Colonic mucosa (tissue), 4 donors: ENCODE measurements at places on chromosomes 6 and 20. TPM values are rescaled to one million over a fixed set of nuclear protein-coding genes. Genes with fewer than 3 reads are reported as not detected.

The MEI4 gene
- total RNA-seq: not detected

- no peak for DNase-seq
Measured at GRCh38 chr6:132400555-132400882, 756 bp downstream of the MOXD1 start.

The PRDM13 gene
- not detected for total RNA-seq

The VSX1 gene
- not detected for total RNA-seq

The RHAG gene
- not detected for total RNA-seq

GRCh38 chr6:148990403-148990802 lies 243.6 kb downstream of the UST start:
- DNase-seq: no peak

The CLPSL2 gene
- not detected for total RNA-seq

DNA sequence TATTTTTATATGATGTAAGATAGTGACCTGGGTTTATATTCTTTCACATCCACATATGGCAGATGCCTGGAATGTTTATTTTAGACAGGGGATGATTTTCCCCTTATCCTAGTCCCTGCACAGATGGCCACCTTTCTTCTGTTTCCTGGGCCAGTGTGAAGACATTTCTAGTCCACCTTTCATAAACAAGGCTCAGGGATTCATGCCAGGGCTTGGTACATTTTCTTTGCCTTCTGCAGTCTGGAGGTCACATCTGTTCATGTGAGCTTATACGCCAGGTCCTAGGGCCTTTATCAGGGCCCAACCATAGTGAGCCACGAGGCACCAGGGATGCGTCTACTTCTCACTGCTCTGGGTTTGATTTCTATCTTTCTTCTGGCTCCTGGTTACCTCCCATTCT lies 38.0 kb upstream of the ERVFRD-1 start:
- DNase-seq: no peak

DNA sequence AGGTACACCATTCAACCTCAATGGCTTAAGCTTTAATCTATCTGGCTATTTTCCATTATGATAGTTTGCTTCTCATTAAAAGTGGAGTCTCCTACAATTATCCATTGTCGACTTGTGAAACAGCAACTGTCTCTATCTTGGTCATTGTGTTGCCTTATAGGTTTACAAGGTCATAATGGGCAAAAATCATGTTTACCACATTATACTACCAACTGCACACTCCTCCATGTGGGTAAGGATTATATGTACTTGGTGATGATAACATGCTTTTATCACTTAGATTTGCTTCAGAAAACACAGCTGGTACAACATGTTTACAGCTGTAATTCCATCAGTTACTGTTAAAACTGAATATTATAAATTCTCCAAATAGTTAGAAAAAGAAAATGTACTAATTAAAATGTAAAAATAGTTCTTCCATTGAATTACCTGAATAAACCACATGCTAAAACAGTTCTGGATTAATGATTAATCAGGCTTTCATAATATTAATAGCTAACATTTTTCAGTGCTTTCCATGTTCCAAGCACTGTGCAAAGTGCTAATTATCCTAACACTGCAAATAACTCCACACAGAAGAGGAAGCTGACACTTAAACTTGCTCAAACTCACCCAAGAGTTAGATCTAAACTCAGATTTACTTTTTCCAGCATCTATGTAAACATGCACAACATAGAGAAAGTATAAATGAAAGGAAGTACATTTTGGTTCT lies 96.7 kb downstream of the OGFRL1 start:
- DNase-seq: no peak

The RAET1L gene
- 3.2 TPM for total RNA-seq

DNA sequence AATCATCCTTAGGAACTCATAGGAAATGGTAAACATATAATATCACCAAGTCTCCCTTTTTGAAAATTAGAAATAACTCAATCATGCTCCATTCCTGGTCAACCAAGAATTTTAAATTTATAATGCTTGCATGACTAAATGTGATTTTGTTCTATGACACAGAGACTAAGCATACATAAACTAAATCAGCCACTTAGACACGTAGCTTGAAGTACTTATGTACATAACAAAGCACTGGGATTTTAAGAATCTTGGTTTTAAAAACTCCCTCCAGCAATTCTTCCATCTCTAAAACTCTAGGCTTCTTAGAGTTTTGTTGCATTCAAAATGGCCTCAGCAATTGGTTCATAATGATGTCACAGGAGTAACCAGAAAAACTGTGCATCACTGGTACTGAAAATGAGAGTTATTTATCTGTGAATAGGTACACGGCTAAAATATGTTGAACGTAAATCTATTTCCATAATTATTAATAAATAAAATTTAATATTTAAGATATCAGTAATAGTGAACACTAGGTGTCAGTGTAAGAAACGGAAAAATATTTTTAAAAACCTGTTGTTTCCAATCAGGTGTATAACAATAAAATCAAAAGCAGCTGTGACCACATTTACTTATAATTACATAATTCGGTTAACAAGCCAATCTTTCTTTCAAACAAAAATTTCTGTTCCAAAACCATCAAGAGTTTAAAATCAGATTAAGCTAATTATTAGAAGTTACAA lies 241.6 kb upstream of the RUNX2 start:
- no peak for DNase-seq

The RAB44 gene
- total RNA-seq: 0.30 TPM

The PTP4A1 gene
- total RNA-seq: 247 TPM

The TFAP2D gene
- not detected for total RNA-seq

DNA sequence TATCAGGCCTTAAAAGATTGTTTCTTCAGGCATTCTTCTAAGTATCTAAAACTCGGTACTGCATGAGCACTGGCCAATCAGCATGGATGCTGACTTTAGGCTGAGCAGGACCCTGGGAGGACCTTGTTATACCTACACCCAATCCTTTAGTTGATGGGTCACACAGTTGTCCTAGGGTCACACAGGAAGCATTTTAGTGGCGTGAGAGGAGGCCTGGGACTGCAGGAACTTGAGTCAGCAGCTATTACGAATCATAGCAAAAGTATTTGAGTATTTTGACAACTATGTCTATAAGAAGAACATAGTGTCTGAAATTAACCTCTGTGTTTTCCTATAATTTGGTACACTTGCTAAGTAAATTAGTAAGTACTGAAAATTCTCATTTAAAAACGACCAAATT lies 741.4 kb downstream of the HACE1 start:
- no peak for DNase-seq

DNA sequence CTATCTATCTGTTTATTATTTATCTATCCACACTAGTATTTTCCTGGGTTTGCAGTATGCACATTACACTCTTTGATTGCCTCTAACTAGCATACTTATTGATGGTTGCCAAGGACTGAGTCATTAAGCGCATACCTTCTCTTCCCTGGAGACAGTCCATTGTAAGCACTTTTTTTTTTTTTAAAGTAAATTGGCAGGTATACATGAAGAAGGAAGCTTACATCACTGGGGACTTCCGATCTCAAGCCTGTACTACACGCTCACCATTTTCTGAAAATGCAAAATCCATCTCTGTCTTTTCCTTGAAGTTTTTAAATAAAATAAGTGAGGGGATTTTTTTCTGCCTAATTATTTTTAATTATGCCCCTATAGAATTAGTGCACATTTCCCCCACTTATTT lies 63.5 kb downstream of the HMGN3 start:
- no peak for DNase-seq

The CRISP2 gene
- total RNA-seq: not detected

The DAAM2 gene
- 3.6 TPM for total RNA-seq
